ENCODE measurements at places on chromosomes 16 and 17.

- no peak for DNase-seq
These were observed 36.5 kb downstream of the NCOR1 start for GRCh38 chr17:16178836-16179235.

DNA sequence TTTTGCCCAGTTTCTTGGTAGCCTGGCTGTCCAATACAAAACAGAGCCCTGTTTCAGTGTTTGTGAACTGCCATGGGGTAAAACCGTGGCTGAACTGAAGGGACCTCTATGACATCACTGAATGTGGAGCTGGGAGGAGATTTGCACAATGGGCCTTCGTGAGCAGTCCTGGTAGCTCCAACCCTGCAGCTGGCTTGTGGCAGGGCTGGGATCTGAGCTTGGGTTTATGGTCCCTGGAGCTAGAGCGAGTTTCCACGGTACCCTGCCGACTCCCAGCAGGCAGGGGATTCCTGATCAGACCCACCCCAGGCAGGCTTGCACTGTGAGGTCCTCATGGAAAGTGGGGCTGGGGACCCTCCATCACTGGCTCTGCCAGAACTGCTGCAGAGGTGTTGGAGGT lies 247.0 kb downstream of the GSG1L start:
- DNase-seq: no peak

GRCh38 chr17:78524870-78525510 lies 52.2 kb downstream of the DNAH17 start:
- DNase-seq: no peak

DNA sequence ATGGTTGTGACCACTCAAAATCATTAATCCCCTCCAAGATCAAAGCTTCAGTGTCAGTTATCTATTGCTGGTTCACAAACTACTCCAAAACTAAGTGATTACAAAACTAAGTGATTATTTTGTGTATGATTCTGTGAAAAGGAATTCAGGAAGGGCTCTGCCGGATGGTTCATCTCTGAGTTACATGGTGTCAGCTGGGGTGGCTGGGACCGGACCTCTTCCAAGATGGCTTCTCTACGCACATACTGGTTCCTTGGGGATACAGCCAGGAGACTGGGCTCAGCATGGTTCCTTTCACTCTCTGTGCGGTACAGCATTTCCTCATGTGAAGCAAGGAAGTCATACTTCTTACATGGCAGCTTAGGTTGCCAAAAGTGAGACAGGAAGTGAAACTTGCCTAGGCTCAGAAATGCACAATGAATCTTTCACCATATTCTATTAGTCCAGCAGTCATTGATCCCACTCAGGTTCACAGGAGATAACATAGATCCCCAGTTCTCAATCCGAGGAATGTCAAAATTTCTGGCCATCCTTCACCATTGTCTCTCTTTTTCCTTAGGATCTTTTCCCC lies 97.9 kb upstream of the IRX6 start:
- no peak for DNase-seq

- DNase-seq: no peak
These were observed 35.7 kb downstream of the TMC6 start for GRCh38 chr17:78092794-78093324.

GRCh38 chr17:29126268-29126930 lies 53.8 kb downstream of the MYO18A start:
- no peak for DNase-seq

All from NCI-H1048 (cell line).